Mesendoderm (in vitro differentiated cells): ENCODE measurements at places on chromosomes 11 and 22.

- DNase-seq: no peak
Measured at GRCh38 chr22:33028234-33028633, 29.9 kb downstream of the SYN3 start.

- no peak for DNase-seq
Measured at GRCh38 chr11:66339162-66339675, 3.0 kb upstream of the RIN1 start.

DNA sequence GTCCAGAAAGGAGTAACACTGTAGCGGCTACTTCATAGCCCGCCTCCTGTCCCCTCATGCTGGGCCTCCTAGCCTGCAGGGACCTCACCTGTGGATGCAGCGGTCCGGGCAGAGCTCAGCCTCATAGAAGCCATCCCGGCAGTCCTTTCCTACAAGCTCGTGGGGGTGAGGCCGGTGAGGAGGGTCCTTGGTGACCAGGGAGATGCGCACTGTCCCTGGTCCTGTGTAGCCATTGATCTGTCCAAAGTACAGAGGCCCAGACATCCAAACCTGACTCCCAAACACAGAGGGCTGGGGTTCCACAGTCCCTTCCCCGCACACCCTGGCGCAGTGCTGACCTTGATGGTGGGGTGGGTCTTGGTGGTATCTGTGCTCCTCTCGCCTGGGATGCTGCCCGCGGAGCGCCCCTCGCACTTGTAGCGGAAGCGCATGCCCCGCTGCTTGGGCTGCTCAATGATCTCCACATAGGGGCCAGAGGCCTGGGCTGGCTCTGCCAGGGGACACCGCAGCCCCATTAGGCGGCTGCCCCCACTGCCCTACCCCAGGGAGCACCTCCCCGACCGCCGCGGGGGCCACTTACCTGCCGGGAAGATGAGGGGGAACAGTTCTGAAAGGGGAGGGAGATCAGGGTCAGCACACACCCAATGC is 993 bp downstream of the RELA start:
- no peak for DNase-seq

- DNase-seq: no peak
Measured at GRCh38 chr11:116890193-116890592, 52.8 kb upstream of the APOA1 start.

GRCh38 chr11:131644204-131644795 is 273.9 kb downstream of the NTM start:
- no peak for DNase-seq

DNA sequence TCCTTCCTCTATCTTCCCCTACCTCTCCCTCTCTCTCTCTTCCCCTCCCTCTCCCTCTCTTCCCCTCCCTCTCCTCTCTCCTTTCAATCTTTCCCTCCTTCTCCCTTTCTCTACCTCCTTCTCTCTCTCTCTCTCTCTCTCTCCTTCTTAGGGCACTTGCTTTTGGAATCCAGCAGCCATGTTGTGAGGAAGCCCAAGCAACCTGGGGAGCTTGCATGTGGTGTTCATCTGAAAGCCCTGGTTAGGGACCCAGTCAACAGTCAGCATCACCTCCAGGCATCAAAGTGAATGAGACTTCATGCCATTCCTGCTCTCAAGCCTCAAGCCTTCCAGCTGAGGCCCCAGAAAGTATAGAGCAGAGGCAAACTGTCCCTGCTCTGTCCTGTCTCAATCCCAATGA is 65.6 kb upstream of the SHISAL1 start:
- no peak for DNase-seq

DNA sequence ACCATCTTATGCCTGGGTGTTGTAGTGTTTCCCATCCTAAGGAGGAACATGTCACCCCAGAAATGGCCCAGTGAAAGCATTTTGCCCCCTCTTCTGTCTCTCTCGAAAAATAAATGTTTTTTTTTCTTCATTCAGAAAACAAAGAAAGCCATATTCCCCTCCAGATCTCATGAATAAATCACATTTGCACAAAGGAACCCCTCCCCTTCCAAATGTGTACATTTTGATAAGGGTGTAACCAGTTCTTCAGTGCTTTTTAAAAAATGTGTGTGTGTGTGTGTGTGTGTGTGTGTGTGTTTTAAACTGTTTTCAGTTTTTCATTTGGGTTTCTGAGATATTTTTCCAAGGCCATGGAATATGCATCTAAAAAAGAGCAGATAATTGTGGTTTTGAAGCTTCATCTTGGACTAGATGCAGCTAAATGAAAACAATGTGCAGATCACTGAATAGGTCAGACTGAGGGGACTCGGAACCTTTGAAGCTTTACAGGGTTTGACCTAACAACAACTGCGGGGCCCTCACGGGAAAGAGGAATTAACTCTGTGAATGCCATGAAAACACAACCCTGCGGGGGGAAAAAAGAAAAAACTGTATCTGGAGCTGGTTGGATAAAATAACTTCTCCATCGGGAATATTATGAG is 76.4 kb downstream of the YAP1 start:
- DNase-seq: no peak

- no peak for DNase-seq
Measured at GRCh38 chr11:70848243-70848750, 404.1 kb downstream of the SHANK2 start.

- no peak for DNase-seq
Measured at GRCh38 chr11:112776834-112777233, 184.4 kb upstream of the NCAM1 start.

DNA sequence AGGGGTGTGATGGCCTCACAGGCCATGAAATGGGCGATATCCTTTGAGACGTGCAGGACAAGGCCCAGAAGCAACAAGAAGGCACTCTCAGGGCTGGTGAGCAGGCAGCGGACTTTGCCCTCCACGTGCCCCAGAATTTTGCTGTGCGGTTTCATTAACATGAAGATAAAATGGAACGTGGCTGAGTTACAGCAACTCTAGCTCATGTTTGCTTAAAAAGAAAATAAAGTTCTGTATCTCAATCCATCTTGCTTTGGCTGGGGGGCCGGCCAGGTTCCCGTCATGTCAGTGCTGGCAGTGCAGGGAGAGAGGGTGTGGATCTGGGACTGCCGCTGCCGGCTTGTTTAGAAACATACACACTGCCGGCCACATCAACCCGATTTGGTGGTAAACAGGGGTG is 370.1 kb downstream of the OPCML start:
- DNase-seq: no peak

GRCh38 chr11:61111050-61111435 is 8.8 kb downstream of the CD5 start:
- DNase-seq: no peak

- no peak for DNase-seq
Measured at GRCh38 chr11:14396273-14396672, 37.3 kb upstream of the RRAS2 start.

DNA sequence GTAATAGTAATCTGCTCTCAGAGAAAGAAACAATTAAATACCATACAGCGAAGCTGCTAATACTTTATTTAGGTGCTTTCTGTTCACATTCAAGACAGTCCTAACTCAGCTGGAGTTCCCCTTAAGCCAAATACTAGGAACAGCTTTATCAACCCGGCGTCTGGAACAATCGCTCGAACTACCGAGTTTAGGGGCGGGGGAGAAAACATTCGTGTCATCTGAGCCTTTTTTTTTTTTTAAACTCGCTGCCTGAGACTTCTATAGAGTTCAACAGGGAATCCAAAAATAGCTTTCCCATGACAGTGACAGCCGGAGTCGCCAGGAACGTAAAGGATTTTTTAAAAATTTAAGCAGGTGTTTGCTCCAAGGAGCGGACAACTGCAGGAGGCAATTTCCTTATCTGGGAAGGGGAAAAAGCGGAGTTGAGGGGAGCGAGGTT is 852 bp downstream of the TRAF6 start:
- DNase-seq: peak; percentile 61

DNA sequence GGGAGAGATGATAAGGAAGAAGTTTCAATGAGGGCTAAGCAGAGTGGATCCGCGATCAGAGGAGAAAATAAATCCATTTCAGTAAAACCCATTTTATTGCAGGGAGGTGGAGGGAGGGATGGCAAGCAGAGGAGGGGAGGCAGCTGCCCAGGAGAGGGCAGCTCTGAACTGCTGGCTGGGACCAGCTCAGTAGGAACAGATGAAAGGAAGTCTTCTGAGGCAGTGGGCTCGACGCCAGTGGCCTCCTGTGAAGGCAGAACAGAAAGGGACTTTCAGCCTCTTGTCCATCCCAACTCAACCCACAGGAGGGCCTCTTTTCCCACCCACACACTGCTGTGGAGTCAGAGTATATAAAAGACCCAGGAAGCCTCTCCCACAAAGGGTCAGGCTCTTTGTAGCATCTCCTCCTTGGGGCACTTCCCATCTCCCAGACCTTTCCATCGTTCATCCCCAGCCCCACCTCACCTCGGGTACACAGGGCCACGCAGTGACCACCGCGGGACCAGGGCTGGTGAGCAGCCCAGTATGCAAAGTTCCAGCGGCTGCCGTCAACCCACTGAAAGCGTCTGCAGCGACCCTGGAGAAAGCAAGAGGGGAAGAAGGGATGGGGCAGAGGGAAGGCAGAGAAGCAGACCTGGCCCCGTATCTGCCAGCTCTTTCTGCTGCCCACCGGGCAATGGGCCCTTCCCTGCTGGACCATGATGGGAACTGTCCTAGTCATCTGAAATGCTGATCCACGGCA is 3.0 kb downstream of the PRG2 start:
- DNase-seq: no peak

DNA sequence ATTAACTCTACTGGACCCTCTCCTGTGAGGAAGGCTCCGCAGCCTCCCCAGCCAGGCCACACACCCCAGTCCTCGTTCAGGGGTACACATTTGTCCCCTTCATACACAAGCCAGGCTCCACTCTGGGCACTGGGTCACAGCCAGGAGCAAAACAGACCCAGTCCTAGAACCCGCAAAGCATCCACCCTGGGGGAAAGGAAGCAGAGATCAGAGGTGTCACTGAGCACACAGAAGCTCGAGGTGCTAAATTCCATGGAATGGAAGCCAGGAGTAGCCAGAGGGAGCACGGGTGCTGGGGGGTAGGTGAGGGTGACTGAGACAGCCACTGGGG is 43.6 kb upstream of the TH start:
- DNase-seq: peak; percentile 21

GRCh38 chr11:15726221-15726746 is 611.6 kb downstream of the INSC start:
- no peak for DNase-seq
